ENCODE measurements at places on chromosomes 1 and 21. TPM values are rescaled to one million over a fixed set of nuclear protein-coding genes. Genes with fewer than 3 reads are reported as not detected.

DNA sequence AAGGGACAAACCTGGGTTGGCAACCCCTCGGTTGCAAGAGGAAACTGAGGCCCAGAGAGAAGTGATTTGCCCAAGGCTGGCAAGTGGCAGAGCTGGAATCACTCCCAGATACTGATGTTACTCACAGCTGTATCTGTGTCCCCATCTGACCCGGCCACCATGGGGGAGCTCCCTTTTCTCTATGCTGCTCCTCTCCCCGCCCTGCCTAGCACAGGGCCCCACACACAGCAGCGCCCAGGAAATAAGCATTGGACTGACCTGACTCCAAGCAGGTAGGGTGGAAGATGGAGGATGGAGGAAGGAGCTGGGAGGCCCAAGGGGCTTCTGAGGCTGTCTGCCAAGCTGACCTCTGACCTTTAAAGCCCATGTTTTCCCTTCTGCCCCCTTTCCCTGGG, 3.0 kb upstream of the FBLIM1 start:
- DNase-seq = no peak

DNA sequence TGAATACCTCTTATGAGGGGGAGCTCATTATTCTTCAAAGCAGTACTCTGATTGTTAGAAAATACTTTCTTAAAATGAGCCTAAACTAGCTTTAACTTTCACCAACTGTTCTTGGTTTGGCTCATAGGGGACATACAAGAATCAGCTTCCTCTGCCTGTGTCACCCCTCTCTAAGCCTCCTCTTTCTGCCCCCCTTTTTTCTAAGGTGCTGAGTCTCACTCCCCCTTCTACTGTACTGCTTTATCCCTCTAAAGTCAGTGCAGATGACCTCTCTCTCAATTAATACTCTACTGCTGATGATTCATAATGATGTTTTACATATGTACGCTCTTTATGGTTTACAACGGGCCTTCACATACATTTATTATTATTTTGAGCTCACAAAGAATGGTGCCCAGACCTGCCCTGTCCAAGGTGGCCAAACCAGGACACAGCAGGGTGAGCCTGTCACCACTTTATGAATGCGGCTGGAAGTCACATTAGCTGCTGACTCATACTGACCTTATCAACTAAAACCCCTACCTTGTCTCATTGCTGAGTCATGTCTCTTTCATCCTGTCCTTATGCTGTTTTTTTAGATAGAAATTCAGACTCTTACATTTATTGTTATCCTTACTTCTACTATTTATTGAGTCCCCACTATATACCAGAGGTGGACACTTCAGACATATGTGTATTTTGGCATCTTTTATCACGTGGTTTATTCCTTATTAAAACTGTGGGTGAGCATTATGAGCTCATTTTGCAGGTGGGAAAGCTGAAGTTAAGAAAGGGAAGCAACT, 126.9 kb downstream of the RNF220 start:
- DNase-seq = peak; percentile 64

GRCh38 chr1:147786536-147786935, 26.1 kb upstream of the GJA5 start:
- no peak for DNase-seq

GRCh38 chr1:1596493-1597274, 3.3 kb downstream of the FNDC10 start:
- no peak for DNase-seq

The C8A gene
- total RNA-seq = not detected
